ENCODE measurements at places on chromosomes 11 and 22.

DNA sequence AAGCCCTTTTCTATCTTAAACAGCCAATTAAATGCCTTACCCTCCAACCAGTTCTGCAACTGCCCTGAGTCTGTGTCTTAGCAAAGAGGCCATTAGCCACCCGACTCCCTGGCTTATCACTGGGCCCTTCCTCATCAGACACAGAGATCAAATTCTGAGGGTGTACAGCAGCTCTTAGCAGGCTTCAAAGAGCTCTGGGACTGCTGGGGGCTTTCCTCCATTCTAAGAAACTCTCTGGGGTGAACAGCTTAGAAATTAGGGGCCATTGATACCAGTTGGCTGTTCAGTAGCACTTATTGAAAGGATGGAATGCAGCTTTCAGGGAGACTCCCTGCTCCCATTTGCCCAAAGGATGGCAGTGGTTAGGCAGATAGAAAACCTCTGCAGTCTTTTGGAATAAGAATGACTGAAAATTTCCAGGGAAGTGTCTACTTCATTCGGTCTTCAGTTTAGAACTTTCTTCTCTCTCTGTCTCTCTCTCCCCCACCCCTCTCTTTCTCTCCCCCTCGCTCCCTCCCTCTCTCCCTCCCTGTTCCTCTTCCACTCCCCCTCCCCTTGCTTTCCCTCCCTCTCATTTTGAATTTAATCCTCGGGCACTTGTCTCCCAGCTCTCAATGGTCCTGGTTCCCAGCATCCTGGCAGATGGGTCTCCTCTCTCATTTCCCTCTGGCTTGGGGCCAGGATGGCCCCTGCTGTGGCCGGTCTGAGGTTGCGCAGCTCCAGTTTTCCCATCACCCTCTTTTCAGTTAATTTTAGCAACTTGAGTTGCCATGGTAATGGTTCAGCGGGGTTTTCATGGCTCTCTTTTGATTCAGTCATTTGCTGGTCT, 76.4 kb downstream of the COMMD9 start:
- no peaks in the 10 kb centered on the region for H3K27me3 ChIP-seq
- DNase-seq: no peak
- H3K4me3 ChIP-seq: no peak overlapping the region
- no peaks in the 10 kb centered on the region for H3K36me3 ChIP-seq

- no peaks in the 10 kb centered on the region for H3K27me3 ChIP-seq
- DNase-seq: no peak
- peaks cover 2% of the 10 kb centered on the region for H3K4me1 ChIP-seq
- no peak overlapping the region for H3K27ac ChIP-seq
- H3K4me3 ChIP-seq: no peak overlapping the region
These were observed 643 bp downstream of the CEND1 start for GRCh38 chr11:788953-789940.

DNA sequence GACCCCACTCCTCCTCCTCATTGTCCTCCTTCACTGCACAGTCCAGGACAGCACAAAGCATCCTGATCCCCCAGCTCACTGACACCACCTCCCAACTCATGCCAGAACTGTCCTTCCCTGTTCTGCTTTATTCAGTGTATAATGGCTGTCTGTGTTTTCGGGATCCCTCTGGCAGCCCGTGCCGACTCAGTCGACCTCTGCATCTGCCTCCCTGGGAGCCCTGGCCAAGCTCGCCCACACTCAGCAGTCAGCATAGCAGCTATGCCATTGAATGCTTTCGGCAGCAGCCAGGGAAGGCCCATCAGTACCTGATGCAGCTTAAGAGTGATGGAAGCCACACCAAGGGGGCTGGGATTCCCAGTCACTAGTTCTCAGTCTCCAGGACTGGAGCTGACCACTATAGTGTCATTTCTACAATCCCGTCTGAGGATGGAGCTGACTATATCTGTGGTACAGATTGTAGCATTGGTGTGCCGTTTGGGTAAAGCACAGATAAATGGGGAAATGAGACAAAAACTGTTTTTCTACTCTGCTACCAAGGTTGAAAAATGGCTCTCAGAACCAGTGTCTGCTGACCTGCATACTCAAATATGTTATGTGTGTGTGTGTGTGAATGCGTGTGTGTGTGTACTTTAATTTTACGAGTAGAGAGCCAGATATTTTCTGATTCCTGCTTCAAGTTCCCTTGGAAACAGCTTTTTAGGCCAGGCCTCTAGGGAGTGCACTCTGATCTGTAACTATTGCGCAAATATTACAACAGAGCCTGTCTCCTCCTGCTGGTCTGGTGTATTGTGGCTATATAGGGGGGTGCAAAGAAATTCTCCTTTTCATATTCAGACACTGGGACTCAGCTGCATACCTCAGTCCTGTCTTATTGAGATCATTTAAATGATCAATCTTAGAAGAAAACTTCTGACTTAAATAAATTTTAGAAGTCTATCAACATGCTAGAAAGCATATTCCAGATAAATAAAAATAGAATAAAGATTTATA, 78.8 kb upstream of the TOP3B start:
- no peaks in the 10 kb centered on the region for H3K36me3 ChIP-seq
- no peak for DNase-seq

DNA sequence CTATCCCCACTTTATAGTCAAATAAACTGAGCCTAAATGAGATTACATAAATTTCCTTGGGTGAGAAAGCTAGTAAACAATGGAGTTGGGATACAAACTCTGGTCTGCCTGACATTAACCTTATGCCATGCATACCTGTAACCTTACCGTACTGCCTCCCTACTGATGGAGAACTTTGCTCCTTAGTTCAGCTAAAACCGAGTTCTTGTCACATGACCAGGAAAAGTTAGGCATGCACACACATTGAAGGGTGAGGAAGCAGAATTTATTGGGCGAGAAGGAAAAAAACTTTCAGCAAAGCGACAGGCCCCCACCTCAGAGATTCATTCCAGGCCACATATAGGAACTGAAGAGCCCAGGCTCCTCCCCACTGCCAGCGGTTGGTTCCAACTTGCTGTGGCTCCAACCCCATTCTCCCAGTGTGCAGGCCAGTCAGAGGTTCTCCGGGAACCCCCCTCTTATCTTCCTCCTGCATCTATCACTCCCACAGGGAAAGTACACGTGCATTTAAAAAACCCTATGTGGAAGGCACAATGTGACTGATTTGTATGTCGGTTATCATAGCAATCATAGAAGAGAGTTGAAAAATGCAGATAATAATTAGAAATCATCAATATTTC, 3.2 kb upstream of the PIWIL4 start:
- H3K36me3 ChIP-seq: no peaks in the 10 kb centered on the region
- H3K4me1 ChIP-seq: no peaks in the 10 kb centered on the region
- no peak overlapping the region for H3K4me3 ChIP-seq
- H3K27ac ChIP-seq: no peak overlapping the region

DNA sequence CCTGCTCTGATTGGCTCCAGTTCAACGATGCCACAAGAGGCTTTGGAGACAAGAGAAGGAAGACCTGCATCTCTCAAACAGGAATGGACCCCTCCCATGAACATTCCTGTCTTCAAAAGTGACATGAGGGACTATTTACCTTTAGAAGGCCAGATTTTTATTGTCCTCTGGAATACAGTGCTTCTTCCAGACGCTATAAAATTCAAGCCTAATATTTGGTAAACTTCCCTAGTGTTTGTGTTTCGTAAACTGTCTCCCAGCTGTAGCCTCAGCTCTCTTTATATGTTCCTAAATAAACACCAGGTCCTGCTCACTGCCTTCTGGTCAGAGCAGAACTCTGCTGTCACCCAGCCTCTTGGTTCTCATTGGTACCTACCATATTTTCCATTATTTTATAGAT, 157.8 kb downstream of the CCDC34 start:
- DNase-seq: no peak
- no peak overlapping the region for H3K27ac ChIP-seq
- no peaks in the 10 kb centered on the region for H3K36me3 ChIP-seq
- H3K27me3 ChIP-seq: no peaks in the 10 kb centered on the region

DNA sequence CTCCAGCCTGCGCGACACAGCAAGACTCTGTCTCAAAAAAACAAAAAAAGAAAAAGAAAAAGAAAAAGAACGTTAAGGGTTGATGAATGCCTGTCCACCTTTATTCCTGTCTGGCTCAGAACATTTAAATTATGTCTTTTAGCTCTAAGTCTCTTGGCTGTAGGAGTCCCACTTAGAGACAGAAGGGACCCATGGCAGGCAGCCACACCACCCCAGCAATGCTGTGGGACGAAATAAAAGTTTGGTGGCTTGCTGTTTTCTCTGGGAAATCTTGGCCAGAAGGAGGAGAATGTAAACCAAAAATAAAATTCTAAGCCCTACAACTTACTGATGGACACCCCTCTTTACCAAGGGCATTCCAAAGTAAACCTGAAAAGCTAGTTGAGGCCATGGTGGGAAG, 38.9 kb upstream of the GNAZ start:
- peaks cover 3% of the 10 kb centered on the region for H3K4me1 ChIP-seq
- H3K36me3 ChIP-seq: no peaks in the 10 kb centered on the region
- H3K4me3 ChIP-seq: no peak overlapping the region
- no peak for DNase-seq

- no peak overlapping the region for H3K4me3 ChIP-seq
- no peaks in the 10 kb centered on the region for H3K36me3 ChIP-seq
- DNase-seq: no peak
- peaks cover 19% of the 10 kb centered on the region for H3K27me3 ChIP-seq
- H3K27ac ChIP-seq: no peak overlapping the region
These were observed 31.1 kb downstream of the DKK3 start for GRCh38 chr11:11977206-11977938.

DNA sequence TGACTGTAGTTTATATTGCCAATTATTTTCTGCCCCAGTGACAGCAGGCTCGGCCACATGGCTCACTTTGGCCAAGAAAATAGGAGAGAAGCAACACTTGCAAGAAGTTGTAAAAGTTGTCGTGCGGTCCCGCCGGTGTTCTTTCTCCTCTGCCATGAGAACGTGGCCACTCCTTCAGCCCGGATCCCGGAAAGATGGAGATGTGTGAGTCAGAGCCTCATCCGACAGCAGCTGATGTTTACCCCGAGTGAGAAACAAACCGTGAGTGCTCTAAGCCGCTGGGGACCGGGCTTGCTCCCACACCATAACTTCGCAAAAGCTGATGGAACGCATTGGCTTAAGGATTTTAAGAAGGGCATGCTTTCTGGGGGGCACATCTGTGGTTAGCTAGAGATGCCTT, 157.0 kb downstream of the CACNA1I start:
- no peak overlapping the region for H3K4me3 ChIP-seq
- no peaks in the 10 kb centered on the region for H3K4me1 ChIP-seq
- no peak for DNase-seq
- no peak overlapping the region for H3K27ac ChIP-seq
- no peaks in the 10 kb centered on the region for H3K36me3 ChIP-seq

DNA sequence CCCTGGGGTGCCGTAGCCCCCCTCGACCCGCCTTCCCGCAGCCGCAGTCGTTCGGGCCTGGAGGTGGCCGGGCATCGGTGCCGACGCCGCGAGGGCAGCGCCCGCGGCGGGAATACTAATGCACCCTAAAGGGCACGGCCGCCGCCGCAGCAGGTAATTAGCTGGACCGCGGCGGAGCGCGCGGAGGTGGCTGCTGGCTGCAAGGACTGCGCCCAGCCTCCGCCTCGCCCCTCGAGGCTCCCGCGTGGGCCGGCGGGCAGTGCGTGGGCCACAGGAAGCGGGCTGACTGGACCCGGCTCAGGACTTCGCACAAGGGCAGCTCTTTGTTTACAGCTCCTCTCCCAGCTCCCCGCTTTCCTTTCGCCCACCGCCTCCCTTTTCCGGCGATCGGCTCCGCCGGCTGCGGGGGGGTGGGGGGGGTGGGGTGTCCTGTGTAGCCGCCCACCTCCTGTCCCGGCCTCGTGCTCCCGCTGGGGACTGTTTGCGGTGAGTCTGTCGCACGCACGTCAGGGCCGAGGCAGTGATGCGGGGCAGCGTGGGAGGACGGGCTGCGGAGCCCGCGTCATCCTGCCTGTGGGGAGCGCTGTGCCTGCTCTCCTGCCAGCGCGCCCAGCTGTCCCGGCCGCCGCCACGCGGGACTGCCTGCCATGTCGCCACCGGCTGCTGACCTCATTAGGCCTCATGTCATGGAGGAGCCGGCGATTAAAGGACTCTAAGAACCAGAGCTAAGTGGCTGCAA, 53.2 kb downstream of the GRIK4 start:
- peaks cover 2% of the 10 kb centered on the region for H3K27me3 ChIP-seq
- no peak for DNase-seq
- H3K36me3 ChIP-seq: no peaks in the 10 kb centered on the region
- no peak overlapping the region for H3K4me3 ChIP-seq

DNA sequence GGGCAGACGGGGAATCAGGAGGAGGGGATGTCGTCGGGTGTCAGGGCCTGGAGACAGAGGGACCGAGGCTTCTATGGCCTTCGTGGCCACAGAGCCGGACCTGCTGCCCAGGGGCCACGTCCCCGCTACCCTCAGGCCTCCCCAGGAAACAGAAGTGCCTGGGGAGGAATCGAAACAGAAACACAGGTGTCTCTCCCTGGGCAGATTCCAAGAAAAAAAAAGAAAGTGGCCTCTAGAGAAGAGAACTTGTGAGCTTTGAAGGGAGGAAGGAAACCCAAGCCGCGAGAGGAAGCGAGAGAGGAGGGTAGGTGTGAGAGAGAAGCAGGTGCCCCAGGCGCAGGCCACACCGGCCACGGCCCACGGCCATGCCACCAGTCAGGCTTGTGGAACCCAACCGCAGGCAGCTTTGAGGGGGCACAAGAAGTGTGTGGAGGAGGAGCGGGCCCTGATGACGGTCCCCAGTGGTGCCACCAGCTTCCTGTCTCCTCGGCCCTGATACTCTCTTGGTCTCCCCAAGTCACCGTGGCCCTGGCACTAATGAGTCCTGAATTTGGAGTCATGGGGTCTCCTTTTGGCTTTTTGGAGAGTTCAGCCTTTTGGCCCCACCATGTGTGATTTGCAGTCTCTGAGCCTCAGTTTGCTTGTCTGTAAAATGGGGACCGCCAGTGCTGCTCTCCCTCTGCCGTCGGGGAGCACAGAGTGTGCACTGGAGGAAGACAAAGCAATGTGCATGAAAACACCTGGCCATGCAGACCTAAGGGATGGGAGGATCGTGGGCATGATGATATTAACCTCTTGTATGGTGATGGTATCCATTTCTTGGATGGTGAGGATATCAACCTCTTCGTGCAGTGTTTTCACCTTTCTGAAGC, 25.2 kb downstream of the LIF start:
- H3K4me1 ChIP-seq: peaks cover 65% of the 10 kb centered on the region
- H3K27me3 ChIP-seq: no peaks in the 10 kb centered on the region
- H3K4me3 ChIP-seq: peak overlapping the region; percentile 27

- H3K4me1 ChIP-seq: peaks cover 21% of the 10 kb centered on the region
- H3K27me3 ChIP-seq: peaks cover 73% of the 10 kb centered on the region
- DNase-seq: no peak
- H3K4me3 ChIP-seq: no peak overlapping the region
- H3K27ac ChIP-seq: no peak overlapping the region
These were observed 1.5 kb upstream of the CLDN5 start for GRCh38 chr22:19525666-19526065.

- no peak for DNase-seq
- H3K27ac ChIP-seq: no peak overlapping the region
- no peaks in the 10 kb centered on the region for H3K36me3 ChIP-seq
- H3K4me3 ChIP-seq: no peak overlapping the region
These were observed 56.7 kb downstream of the SHISAL1 start for GRCh38 chr22:44256085-44256484.
